ENCODE measurements at places on chromosomes 12 and 14.

DNA sequence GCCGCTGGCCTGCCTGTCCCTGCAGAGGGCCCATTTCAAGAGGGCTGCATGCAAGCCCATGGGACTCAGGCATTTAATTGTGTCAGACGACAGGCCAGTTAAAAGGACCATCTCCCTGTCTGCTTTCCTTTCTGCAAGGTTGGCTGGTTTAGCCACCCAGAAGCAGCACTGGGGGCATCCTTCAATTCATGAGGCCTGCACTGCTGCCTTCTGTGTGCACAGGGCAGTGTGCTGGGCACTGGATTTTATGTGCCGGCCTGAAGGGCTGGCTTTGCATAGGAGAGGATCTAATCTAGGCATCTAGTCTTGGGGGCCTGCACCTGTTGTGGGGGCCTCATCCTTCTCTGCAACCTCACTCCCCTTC, 114.1 kb upstream of the FKBP4 start:
- DNase-seq = no peak

DNA sequence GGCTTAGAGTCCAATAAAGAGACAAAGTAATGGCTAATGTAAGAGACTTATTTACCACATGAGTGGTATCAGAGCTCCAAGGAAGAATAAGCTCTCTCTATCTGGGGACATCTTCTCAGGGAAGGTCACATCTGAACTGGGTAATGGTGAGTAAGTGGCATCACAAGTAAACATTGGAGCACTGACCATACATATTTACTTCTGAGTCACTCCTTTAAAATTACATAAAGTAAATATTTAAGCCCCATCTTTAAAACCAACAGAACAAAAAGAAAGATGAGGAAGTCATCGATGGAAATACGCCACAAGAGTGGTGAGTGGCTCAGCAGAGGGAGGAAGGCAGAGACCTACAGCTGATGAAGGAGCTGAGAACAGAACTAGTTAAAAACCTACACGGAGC, 159.9 kb downstream of the DUSP6 start:
- DNase-seq = no peak

DNA sequence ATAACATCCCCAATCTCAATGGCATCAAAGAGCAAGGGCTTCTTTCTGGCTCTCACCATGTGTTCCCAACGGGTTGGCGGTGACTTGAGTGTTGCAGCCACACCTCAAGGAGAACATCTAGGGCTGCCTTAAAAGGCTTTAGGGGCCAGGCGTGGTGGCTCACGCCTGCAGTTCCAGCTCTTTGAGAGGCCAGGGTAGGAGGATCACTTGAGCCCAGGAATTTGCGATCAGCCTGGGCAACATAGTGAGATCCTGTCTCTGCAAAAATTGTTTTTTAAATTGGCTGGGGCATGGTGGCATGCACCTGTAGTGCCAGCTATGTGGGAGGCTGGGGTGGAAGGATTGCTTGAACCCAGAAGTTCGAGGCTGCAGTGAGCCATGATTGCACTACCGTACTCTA, 14.9 kb downstream of the RFLNA start:
- no peak for DNase-seq

GRCh38 chr12:89041078-89041477, 311.2 kb downstream of the DUSP6 start:
- no peak for DNase-seq

DNA sequence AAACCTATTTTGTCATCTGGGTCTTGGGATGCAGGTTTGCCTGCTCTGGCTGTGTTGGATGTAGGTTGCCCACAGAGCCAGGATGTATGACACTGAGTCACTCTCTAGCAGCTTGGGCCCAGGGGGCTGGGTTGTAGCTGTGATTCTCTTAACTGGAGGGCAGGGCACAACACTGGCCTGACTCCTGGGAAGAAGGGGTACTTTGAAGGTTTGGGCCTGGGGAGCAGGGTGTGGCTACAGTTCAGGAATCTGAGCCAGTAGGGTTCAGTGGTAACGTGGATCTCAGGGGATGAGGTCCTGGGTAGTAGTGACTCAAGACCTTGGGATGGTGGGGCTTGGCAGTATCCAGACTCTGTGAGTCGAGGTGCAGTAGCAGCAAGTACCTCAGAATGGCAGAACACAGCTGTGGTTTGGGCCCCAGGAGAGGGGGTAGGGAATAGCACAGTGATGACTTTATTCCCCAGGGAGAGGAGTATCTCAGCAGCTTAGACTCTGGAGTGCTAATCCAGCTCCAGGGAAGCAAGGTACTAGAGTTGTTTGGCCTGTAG, 25.7 kb downstream of the TBC1D15 start:
- no peak for DNase-seq

- DNase-seq = no peak
These were observed 9.8 kb downstream of the FAM222A start for GRCh38 chr12:109723311-109723881.

DNA sequence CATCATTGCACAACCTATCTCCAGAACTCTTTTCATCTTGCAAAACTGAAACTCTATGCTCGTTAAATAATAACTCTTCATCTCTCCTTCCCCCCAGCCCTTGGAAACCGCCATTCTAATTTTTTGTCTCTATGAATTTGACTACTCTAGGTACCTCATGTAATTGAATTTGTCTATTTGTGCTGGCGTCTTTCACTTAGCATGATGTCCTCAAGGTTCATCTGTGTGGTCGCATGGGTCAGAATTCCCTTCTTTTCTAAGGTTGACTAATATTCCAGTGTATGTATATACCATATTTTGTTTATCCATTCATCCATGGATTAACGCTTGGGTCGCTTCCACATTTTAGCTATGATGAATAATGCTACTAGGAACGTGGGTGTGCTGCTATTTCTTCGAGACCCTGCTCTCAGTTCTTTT, 80.1 kb downstream of the PLXNC1 start:
- DNase-seq = no peak

- no peak for DNase-seq
These were observed 507 bp downstream of the AHSA1 start for GRCh38 chr14:77458249-77458950.

- DNase-seq = no peak
These were observed 83.7 kb upstream of the IGF1 start for GRCh38 chr12:102564026-102564425.

DNA sequence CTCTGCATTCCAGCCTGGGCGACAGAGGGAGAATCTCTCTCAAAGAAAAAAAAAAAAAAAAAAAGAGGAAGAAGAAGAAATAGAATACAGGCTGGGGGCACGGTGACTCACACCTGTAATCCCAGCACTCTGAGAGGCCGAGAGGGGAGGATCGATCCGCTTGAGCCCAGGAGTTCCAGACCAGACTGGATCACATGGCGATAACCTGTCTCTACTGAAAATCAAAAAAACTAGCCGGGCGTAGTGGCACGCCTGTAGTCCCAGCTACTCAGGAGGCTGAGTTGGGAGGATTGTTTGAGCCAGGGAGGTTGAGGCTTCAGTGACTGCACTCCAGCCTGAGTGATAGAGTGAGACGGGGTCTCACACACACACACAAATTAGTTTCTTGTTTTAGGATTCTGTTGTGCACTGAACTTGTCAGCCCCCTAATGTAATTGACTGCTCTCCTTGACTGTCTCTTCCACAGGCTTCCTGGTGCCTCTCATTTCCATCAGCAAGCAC, 963 bp upstream of the TINF2 start:
- no peak for DNase-seq

DNA sequence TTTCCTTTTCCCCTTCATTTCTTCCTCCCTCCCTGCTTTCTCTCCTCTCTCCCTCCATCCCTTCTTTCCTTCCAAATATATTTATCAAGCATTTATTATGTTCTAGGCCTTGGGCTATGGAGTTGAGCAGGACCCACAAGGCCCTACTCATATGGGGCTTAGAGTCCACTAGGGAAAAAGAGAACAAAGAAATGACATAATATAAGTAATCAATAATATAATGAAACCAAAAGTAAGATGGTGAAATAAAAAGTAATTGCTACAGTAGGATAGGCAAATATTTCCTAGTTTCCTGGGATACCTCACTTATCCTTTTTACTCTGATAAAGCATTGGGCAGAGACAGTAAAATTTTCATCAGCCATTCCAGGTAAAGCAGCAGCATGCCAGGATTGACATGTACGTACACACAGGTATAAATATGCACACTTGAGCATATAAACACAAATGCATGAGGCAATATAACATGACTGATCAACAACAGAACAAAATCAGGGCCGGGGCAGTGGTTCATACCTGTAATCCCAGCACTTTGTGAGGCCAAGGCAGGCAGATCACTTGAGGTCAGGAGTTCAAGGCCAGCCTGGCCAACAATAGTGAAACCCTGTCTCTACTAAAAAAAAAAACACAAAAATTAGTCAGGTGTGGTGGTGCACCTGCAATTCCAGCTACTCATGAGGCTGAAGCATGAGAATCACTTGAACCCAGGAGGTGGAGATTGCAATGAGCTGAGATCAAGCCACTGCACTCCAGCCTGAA, 35.5 kb upstream of the CSRP2 start:
- DNase-seq = no peak

DNA sequence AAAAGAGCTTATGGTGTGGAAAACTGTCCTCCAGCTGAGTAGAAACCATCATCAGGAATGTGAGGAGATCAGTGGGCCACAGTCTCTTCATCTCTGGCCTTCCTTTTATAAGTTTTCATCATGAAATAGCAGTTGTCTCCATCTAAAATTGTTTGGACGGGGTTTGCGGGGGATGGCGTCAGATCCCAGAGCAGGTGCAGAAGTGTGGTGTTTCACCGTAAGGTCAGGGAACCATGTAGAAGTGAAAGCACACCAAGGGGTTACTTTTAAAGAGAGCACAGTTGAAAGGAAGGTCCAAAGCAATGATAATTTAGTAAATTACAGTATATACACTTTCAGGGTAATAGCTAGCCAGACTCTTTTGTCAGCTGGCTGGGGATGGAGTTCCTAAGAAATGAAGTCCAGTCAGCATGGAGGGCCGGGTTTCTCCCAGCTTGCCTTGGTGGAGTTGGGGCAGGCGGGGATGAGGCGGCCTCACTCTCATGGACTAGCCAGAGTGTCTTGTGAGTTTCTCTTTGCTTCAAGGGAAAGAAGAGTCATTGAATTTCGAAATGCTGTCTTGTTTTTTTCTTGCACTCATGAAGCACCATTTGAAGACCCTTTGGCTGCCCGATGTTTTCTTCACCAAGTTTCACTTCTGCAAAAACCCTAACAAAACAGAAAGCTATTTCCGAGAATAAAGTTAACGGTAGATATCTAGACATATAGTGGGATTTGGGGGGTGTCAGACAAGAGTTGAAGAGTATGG, 100.6 kb downstream of the ETV6 start:
- DNase-seq = no peak

- no peak for DNase-seq
These were observed 132.9 kb downstream of the CNTN1 start for GRCh38 chr12:40825156-40825555.

DNA sequence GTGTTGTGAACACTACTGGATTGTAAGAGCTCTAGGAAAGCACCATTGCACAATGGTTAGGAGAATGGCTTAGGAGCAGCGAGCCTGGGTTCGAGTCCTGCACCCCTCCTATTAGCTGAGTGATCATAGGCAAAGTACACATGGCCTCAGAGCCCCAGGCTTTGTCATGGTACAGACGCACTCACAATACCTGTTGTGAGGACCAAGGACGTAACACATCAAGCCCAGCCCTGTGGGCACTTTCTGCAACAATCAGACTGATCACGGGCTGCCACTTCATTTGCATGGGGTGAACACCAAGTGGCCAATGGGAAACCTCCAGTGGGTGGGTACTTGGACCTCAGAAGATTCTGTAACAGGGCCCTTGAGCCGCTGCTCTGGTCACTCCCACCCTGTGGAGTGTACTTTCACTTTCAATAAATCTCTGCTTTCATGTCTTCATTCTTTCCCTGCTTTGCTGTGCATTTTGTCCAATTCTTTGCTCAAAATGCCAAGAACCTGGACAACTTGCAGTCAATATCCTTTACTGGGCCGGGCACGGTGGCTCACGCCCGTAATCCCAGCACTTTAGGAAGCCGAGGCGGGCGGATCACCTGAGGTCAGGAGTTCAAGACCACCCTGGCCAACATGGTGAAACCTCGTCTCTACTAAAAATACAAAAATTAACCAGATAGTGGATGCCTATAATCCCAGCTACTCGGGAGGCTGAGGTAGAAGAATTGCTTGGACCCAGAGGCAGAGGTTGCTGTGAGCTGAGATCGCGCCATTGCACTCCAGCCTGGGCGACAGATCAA, 28.2 kb downstream of the GLRX5 start:
- DNase-seq = no peak

- DNase-seq = no peak
These were observed 398.6 kb upstream of the FLRT2 start for GRCh38 chr14:85131226-85131922.

DNA sequence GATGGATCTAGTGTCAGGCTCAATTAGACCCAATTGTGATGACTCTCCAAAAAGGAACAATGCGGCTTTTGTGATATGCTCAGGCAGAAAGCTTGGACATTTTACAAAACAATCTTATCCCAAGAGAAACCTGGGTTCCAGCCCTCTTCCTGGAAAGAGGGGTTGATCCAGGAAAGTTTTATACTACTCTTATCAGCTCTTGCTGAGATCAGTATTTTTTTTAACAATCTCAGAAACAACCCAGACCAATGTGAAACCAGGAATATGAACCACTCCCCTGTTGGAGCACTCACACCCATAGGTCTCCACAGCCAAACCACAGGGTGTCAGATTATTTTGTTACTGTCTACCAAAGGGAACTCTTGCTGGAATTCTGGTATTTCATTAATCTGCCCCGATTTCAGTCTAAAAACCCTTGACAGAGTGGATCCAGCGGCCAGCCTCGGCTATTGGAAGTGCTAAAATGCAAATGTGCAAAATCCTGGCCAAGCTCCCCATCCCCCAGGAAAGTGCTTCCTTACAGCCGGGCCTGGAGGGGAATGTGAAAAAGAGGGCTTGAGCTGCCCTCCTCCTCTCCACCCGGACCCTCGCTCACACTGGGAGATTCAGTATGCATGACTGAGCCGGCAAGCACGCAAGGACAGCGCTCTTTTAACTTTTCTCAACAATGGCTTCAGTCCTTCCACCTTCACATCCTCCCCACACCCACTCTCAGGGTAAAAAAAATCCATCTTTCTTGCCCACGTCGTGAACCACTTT, 4.0 kb downstream of the FBXL14 start:
- DNase-seq = no peak

GRCh38 chr14:101458741-101459550, 102.3 kb upstream of the DIO3 start:
- no peak for DNase-seq

DNA sequence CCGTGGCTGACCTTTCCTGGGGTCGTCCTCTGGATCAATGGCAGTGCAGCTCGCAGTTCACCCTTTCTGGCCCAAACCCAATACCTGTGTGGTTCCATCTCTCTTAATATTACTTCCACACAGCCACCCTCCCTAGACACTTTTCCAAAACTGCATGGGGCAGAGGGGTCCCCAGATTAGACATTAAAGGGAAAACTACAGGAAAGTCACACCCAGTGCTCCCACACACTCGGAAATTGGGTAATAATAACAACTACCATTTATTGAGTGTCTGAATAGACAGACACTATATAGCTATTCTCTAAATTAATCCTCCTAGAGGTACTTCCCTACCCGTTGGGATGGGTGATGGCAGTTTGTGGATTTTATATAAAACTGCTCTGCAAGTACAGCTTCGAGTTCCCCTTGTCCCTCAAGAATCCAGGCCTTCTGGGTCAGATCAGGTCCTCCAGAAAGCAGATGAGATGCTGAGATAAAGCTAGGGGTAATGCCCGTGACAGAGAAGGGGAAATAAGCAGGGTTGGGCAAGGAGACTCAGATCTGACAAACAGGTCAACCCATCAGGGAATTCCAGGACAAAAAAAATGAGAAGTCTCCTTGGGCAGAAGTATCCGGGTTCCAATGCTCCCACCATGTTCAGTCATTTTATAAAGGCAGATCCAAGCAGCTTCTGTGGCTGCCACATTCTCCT, 795 bp upstream of the PXN start:
- no peak for DNase-seq

- DNase-seq = no peak
These were observed 90.7 kb downstream of the SINHCAF start for GRCh38 chr12:31234955-31235867.
